ENCODE measurements at places on chromosomes 4 and X.
A peak's percentile ranks its signal among the peaks of the same experiment; 100 is the strongest.

GRCh38 chr4:168212656-168213055 is 105.9 kb downstream of the DDX60 start:
- no peak for DNase-seq

DNA sequence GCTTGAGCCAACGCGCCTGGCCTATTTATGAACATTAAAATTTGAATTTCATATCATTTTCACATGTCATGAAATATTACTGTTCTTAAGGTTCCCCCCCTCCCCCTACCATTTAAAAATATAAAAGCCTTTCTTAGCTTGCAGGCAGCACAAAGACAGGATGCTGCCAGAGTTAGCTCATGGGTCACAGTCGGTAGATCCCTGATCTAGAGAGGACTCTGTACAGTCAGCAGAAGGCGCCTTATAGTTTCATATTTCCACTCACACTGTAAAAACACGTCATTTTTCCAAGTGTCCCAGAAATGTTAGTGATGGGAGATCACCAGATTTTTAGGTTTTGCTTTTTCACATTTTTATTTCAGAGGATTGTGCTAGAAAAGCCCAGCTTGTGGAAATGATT is 12.2 kb downstream of the NOCT start:
- DNase-seq = no peak

- peak; percentile 49 for DNase-seq
Observed at GRCh38 chr4:39970671-39971640, 6.8 kb downstream of the PDS5A start.

GRCh38 chrX:72009731-72010130 is 99.1 kb downstream of the NHSL2 start:
- DNase-seq = no peak

DNA sequence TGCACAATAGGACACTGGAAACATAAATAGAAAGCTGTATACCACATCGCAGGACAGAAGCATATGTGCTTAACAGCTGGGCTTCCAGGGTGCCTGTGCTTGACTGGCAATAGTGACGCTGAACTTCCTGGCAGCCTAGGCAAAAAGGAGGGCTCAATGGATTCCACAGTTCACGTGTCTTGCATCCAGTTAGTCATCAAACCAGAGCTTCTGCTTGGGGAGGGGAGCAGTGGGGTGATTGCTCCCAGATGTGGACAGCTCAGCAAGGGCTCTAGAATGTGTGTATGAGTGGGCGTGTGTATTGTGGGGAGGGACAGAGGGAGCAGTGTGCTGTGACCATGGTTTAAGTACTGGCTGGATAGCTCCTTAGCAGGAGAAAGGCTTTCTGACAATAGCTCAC is 2.3 kb downstream of the PRRG3 start:
- peak; percentile 18 for DNase-seq

Measured in upper lobe of left lung (tissue), 6 donors.